ENCODE measurements at places on chromosomes 5 and 9.

DNA sequence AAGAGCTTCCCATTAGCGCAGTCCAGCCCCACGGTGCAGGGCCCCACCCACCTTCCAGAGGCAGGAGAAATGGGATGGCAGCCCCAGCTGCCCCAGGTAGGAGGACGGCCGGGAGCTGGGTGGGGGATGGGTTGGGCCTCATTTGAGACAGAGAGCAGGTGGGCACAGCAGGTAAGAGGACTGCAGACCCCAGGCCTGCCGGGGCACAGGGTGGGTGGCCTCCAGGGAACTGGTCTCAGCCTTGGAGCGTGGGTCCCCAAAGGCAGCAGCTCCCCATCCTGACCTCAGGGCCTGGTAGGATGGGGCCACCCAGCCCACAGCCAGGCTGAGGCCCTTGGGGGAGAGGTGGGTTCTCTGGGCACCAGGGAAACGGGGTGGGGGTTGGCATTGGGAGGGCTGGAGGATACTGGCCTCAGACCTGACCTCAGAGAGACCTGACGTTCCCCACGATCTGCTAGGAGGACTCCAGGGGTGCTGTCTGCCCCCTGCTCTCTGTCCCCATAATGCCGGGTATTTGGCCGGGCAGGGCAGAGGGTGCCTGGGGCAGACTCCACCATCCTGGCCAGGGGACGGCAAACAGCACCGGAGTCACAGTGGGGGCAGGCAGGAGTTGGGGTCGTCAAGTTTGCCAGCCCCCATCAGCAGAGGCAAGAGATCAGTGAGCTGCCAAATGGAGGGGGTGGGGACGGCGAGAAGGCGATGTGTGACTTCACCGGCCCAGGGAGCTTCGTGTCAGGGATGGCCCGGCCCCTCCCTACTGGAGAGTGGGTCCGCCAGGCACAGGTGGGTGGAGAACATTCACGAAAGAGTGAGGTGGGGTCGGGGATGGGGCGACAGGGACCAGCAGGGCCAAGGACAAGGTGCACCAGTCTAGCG lies 6.8 kb upstream of the QRFP start:
- no peak for DNase-seq

- no peak for DNase-seq
Measured at GRCh38 chr9:132125361-132125760, 36.5 kb upstream of the NTNG2 start.

GRCh38 chr5:44945743-44946142 lies 137.0 kb downstream of the MRPS30 start:
- no peak for DNase-seq

GRCh38 chr5:131630208-131630962 lies 4.6 kb downstream of the RAPGEF6 start:
- DNase-seq, result no peak

DNA sequence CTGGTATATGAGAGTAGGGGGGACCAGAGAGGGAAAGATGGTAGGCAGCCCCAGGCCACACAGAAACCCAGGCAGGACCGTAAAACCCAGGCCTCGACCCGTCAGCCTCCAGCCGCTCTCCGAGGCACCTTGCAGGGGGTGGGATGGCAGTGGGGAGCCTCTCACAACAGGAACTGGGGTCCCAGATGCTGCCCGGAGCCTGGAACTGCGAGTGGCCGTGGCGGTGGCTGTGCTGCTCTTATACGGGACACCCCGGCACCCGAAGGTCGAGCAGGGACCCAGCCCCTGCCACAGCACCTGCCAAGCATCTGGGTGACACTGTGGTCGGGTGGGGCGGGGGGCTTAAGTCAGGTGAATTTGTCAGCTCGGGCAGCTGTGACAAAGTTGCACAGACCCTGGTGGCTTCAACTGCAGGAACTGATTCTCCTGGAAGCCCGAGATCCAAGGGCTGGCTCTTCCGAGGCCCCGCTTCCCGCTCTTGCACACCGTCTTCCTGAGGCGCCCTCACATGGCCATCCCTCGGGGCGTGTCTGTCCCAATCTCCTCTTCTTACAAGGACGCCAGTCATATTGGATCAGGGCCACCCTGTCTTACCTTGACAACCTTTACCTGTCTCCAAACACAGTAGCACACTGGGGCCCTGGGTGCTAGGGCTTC lies 47.6 kb upstream of the EGFL7 start:
- no peak for DNase-seq

GRCh38 chr5:135332519-135333150 lies 66.4 kb downstream of the MACROH2A1 start:
- DNase-seq, result no peak

- no peak for DNase-seq
Measured at GRCh38 chr5:93417490-93417889, 163.5 kb downstream of the NR2F1-AS1 start.

DNA sequence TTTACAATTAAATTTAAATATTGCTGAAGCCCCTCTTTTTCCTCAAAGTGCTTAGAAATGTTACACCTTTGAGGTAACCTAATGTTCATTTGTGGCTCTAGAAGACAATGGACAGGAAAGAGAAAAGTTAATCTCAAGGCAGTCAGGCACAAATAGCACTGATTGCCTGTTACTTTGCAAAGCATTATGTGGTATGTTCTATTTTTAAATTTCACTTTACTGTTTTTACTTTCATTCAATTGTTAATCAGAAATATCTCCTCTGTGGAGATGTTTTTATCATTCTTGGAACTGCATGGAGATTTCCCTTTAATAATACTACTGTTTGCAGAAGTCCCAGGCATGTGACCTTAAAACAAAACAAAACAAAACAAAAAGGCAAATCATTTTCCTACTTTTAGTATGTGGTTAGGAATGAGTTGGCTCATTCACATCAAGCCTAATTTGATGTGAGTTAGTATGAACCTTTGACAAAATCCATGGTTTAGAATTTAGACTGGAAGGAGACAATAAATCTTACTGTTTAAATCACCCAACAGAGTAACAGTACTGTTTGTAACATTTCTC lies 67.5 kb downstream of the CWC27 start:
- no peak for DNase-seq

DNA sequence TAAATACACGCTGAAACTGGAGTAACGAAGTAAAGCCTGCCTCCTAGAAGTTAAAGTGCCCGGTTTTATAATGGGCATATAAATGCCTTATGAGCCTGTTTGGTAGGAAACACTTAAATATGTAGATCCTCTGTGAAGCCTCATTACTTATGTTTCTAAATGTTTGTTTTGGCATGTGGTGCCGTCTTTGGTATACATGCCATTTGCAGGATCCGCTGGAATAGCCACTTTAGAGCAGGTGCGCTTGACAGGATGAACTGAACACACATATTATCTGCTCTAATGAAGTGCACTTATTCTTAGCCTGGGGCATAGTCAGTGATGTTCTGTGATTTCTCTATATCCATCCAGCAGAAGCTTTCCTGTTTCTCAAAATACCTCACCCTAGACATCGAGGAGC lies 778.1 kb upstream of the WWC1 start:
- no peak for DNase-seq
